ENCODE measurements at places on chromosomes 7 and 10.

DNA sequence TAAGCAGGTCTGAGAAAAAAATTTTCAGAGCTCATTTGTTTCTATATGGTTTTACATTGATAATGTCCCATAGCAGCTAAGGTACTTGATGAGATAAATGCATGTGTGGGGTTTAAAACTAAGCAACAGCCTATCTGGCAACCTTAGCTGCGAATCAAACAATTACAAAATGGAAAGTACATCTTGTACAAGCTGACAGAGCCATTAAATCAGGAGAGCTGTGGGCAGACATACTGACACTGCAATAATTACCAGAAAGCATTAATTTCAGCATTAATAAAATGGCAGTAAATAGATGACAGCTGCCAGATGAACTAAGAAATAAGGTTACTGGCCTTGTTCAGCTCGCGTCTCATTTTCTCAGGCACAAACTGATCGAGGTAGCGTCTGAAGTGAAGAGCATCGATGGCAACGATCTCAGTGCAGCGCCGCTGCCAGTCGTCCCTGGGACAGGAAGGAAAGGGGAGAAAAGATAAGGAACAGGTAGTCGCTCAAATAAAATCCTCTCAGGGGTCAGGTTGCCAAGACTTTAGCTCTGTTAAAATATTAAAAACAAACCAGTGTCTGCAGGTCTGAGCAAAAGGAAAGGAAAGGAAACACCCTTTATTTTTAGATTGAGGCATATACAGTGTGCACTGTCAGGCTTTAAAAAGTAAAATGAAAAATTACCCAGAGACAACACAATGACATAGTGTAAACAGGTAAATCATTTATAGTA, 79.7 kb upstream of the OGDHL start:
- no peak for DNase-seq

GRCh38 chr10:96577069-96577468, 9.7 kb downstream of the TM9SF3 start:
- DNase-seq: no peak

GRCh38 chr7:24052572-24053260, 231.3 kb upstream of the NPY start:
- DNase-seq: peak; percentile 30

GRCh38 chr10:104043854-104044253, 41.8 kb downstream of the COL17A1 start:
- no peak for DNase-seq

DNA sequence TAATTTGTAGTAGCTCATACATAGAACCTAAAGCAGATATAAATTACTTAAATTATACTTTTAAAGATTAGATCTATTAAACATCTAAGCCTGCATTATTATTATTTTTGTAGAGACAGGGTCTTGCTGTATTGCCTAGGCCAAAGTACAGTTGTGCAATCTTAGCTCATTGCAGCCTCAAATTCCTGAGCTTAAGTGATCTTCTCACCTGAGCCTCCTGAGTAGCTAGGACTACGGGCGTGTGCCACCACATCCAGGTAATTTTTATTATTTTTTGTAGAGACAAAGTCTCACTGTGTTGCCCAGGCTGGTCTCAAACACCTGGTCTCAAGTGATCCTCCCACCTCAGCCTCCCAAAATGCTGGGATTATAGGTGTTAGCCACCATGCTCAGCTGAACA, 46.7 kb downstream of the RALA start:
- DNase-seq: no peak

DNA sequence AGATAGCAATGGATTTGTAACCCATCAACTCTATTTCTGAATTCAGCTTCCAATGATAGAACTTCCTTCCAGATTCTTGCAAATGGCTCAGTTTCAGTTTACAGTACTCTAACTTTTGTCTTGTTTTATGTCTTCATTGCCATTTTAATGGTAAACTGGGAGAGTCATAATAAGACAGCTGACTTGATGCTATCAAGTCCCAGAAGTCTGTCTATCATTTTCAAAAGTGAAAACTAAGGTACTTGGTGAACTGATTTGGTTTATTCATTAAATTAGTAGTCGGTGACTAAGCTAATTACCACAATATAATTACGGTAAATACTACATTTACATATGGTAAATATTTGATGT, 25.0 kb downstream of the RTKN2 start:
- no peak for DNase-seq

- no peak for DNase-seq
These were observed 13.1 kb upstream of the ZMIZ2 start for GRCh38 chr7:44735403-44736165.

DNA sequence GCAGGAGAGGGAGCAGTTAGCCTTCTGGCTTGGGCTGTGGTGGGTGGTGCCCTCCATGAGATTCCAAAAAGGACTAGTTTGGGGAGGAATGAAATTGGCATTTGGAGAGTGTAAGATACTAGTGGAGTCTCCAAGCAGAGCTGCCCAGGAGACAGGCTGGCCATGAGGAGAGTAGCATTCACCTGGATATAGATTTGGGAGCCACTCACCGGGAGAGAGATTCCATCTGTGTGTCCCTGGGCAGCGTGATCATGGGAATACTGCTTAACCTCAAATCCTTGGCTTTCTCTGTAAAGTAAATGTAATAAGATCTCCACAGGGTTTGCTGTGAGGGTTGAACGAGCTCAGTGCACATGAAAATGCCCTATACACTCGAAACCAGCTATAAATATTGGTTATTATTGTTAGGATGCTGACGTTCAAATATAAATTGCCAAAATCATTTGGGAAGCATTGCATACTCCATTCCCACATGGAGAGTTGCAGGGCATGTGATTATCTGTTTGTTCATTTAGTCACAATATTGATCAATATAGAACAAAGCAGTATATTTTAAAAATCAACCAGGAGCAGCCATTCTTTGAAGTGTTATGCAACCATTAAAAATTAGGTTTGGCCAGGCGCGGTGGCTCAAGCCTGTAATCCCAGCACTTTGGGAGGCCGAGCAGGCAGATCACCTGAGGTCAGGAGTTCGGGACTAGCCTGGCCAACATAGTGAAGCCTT, 143.7 kb downstream of the CUX1 start:
- DNase-seq: no peak

DNA sequence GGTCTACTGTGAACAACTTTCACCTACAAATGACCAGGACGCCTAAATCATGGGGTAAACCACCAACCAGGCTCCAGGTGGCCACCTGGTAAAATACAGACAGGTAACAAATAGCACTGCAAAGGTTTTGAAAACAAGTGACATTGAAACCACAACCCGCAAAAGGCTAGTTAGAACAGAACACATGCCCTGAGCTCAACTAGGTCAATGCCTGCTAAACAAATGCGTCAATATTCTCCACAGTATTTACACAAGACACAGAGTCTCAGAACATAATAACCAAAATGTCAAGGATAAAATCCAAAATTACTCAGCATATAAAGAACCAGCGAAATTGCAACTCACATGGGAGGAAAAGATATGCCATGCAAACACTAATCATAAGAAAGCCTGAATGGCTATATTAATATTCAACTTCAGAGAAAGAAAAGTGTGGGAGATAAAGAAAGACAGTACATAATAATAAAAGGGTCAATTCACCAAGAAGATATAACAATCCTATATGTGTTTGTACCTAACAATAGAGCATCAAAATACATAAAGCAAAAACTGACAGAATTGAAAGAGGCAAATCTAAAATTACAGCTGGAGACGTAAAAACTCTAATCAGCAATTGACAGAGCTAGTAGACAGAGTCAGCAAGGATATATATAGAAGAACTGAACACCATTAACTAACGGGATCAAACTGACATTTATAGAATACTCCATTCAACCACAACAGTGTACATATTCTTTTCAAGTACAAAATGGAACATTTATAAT, 47.6 kb downstream of the SMURF1 start:
- peak; percentile 27 for DNase-seq

DNA sequence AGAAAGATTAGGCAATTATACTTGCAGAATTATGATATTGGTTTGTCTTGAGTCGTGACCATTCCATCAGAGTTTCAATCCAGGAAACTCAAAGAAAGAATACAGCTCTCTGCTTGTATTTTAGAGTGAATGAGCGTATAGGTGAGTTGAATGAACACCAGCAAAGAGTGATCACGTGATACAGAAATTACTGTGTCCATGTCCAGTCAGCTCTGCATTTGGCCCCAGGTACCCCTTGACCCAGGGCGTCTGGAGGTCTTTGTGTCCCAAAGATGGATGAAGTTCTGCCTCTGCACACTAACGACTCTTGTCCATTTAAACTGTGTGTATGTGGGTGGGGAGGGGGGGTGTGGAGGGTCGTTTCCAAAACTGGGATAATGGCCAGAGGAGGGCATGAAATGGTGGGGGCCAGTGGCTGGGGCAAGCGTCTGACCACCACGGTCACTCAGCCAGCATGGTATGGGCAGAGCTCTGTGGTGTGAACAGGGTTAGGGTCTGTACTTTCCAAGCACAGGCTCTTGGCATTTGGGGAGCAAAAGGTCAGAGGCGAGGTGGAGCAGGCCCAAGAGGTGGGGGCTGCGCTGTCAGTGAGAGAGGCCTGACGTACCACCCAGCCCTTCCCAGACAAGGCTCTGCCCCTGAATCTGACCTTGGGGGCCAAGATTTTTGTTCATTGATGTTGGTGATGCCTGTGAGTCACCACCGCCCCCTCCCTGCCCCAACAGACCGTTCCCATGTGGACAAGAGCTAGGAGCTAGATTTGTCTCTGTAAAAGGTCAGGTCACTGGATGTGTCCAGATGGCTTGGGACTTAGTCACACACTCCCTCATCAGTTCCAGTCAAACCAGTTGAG, 1.4 kb downstream of the PTPRE start:
- DNase-seq: no peak

GRCh38 chr7:37756797-37757551, 73.4 kb downstream of the GPR141 start:
- no peak for DNase-seq

GRCh38 chr10:76352300-76352699, 920.9 kb downstream of the LRMDA start:
- DNase-seq: no peak

DNA sequence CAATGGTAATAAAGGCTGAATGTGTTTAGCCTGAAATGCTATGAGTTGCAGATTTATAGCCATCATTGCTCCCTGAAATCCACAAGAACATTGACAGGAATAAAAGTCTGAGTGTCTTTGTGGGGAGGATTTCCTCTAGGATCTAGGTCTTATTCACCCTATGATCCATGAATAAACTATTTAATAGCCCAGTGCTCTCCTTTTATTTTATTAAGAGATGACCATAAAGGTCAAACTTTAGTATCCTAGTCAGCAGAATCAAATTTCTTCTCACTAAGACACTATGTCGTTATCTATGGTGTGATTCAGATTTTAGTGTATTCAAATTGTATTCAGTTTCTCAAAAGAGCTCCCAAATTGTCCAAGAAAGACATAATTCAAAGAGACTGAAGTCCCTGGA, 67.8 kb upstream of the AKR1E2 start:
- DNase-seq: no peak

DNA sequence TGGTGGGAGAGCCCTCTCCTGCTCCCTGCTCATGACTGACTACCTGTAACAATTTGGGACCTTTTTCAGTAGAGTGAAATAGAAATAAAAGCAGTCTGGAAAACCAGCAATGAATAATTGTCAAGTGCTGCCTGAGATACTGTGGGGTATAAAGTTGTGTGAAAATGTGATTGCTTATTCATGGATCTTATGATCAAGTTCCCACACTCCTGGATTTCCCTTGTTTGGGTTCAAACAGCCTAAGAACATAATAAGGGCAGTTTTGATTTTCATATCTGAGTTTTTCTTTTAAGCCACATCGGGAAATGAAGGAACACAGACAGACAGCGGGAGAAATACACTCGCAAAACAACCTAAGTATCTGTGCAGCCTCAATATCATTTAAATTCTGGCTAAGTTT, 52.9 kb downstream of the CALD1 start:
- no peak for DNase-seq

- no peak for DNase-seq
These were observed 76.3 kb upstream of the C7orf33 start for GRCh38 chr7:148514236-148514635.

DNA sequence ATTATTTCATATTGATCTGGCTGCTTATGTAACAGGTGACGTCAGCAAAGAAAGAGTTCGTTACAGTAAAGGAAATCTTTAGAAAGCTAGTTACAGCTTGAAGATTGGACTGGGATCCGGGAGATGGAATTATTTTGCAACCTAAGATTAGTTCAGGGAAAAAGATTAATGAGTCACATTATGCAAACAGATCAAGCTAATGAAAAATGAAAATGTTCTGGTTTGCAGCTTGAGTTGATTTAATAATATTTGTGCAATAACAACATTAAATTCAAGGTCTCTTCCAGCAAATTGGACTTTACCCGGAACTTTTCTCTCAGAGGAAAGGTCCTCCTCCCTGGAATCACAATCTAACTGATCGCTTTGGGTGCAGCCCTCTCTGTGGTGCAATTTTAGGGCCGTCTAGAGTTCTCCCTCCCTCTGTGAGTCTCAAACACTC, 119.5 kb downstream of the OTUD1 start:
- DNase-seq: no peak

DNA sequence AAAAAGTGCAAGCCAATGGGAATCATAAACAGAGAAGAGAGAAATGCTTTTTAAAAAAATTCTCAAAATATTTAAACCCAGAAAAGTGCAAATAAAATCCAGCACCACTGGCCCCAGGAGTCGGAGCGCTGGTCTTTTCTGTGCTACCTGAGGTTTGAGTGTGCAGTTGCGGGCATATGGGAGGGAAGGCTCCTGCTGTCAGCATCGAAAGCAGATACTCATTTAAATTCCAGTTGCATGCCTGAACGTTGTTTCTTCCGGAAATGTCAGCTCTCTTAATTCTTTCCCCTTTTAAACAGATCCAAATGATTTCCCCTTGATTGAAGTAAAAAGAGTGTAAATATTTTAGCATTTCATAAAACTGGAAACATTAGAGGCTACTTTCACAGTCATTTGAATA, 240.5 kb upstream of the GPR26 start:
- no peak for DNase-seq

DNA sequence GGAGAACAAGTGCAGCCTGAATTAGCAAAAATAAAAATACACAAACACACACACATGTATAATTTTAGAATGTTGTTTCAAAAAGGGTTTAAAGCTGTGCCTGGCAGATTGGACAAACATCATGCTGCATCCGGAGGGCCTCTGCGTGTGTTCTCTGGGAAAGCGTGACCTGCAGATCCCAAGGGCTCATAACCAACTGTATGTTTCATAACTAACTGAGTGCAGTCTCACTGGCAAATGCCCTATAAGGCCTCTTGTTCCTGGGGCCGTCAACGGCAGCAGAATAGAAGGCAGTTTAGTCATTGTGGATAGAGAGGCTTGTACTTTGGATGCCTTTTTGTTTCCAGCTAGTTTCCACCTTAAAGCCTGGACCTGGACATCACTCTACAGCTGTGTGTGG, 243.8 kb upstream of the KIAA1217 start:
- no peak for DNase-seq

DNA sequence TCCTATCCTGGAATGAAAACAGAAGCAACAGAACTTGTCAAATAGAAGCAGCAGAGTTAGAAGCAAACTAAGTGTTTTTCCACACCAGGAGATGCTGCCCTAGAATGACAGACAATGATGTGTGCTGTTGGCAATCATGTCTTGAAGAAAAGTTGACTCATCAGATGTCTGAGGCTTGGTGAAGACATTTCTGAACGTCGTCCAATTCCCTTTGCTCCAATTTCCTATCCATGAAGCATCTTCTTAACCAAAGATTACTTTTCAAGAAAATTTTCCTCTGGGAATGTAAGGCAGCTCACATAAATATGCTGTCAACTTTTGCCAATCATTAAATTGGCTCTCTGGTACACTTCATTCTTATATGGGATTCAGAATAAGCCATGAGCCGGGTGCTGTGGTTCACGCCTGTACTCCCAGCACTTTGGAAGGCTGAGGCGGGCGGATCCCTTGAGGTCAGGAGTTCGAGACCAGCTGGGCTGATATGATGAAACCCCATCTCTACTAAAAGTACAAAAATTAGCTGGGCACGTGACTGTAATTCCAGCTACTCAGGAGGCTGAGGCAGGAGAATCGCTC, 34.6 kb downstream of the MALSU1 start:
- no peak for DNase-seq
